Right renal pelvis (tissue), 4 donors: ENCODE measurements at places on chromosomes 16 and 17. TPM values are rescaled to one million over a fixed set of nuclear protein-coding genes. Genes with fewer than 3 reads are reported as not detected.

The SOST gene
- 62.3 TPM for polyA plus RNA-seq

The FKBP10 gene
- polyA plus RNA-seq, result 160 TPM

The KRT12 gene
- 0.12 TPM for polyA plus RNA-seq

The PRSS53 gene
- 1.2 TPM for polyA plus RNA-seq

The DNAH9 gene
- 12.0 TPM for polyA plus RNA-seq

The GSPT1 gene
- polyA plus RNA-seq, result 117 TPM

The TOM1L1 gene
- 87.6 TPM for polyA plus RNA-seq

The PHLPP2 gene
- 8.2 TPM for polyA plus RNA-seq

The CCL15 gene
- polyA plus RNA-seq, result 10.0 TPM

The SPOP gene
- 62.4 TPM for polyA plus RNA-seq

The CA4 gene
- polyA plus RNA-seq, result 41.3 TPM

The RFWD3 gene
- polyA plus RNA-seq, result 29.2 TPM

The P2RX1 gene
- 0.87 TPM for polyA plus RNA-seq
